ENCODE measurements at places on chromosomes 12 and 14.
A peak's percentile ranks its signal among the peaks of the same experiment; 100 is the strongest.

GRCh38 chr12:7209958-7210357 is 20.5 kb downstream of the PEX5 start:
- no peak for DNase-seq

- no peak for DNase-seq
Measured at GRCh38 chr12:70966996-70967790, 46.7 kb upstream of the PTPRR start.

DNA sequence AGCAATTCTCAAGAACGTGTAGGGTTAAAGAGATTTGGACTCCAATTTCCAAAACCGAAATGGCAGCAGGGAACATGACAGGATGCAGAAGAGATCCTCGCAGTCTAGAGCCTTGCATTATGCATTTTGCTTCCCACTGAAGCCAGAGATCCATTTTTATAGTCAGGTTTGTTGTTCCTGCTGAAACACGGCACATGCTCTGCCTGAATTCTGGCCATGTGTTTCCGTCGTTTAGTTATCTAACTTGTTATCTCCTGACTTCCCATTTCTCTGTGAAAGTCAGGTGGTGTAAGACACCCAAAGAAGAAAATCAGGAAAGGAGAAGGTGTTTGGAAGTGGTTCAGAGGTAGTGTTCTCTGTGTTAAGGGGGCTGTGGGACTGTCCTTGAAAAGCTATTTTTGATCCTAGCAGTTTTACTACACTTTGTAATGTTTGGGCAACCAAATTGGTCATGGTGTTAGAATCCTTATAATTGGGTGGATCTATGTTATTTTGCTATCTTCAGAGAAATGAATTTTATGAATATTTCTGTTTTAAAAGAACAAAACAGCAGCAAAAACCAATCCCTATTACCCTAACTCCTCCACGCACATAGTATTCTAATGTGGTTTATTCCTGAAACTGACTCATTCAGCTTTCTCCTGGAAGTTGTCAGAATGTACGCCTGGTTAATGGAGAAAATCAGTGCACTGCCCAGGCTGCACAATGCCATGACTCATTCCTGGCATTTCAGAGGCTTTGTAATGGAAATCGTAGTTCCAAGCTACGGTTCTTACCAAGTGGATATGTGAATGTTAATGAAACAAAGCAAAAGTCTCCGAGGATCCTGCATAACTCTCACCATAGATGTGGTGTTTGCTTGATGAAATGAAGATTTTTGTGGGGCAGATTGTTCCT is 110.1 kb downstream of the SAMD4A start:
- peak; percentile 82 for DNase-seq

DNA sequence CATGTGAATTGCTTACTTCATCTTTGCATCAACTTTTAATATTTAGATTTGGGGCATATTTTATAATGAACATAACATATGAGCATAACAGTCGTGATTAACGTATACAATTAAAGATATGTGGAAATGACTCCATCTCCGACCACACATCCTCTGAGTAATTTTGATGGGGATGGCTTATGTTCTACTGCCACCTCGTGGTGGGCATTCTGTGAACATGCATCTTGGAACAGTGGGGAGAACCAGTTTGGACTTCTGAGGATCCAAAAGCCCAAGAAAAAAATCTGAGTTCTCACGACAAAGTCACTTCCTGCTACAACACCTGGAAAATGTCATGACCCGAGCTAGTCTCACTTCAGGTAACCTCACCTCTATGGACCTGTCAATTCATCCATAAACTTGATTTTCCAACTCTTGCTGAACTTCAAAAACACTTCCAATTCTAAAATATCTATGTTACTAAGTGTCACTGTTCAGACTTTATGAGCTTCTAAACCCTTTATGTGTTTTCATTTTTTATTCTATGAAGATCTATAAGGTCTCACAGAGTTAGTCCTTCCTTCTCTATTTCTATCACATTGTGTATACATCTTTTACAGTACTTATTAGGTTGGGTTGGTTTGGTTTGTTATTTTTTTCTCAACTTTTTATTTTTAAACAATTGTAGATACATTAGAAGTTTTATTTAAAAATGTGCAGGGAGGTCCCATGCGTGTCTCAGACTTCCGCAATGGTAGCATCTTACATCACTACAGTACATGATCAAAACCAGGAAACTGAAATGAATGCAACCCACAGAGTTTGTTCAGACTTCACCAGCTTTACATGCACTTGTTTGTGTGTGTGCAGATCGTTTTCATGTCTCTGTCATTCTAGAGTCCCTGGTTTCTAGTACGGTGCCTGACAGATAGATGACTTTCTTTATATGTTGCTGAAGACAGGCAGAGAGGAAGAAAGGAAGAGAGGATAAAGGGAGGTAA is 38.2 kb upstream of the STAB2 start:
- peak; percentile 10 for DNase-seq

DNA sequence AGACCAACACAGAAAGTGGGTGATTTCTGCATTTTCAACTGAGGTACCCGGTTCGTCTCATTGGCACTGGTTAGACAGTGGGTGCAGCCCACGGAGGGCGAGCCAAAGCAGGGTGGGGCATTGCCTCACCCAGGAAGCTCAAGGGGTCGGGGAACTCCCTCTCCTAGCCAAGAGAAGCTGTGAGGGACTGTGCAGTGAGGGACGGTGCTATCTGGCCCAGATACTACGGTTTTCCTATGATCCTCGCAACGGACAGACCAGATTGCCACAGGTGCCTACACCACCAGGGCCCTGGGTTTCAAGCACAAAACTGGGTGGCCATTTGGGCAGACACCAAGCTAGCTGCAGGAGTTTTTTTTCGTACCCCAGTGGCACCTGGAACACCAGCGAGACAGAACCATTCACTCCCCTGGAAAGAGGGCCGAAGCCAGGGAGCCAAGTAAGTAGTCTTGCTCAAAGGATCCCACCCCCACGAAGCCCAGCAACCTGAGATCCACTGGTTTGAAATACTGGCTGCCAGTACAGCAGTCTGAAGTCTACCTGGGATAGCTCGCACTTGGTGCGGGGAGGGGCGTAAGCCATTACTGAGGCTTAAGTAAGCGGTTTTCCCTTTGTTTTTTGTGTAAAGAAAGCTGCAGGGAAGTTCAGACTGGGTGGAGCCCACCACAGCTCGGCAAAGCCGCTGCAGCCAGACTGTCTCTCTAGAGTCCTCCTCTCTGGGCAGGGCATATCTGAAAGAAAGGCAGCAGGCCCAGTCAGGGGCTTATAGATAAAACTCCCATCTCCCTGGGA is 25.5 kb upstream of the NAA30 start:
- DNase-seq: no peak

DNA sequence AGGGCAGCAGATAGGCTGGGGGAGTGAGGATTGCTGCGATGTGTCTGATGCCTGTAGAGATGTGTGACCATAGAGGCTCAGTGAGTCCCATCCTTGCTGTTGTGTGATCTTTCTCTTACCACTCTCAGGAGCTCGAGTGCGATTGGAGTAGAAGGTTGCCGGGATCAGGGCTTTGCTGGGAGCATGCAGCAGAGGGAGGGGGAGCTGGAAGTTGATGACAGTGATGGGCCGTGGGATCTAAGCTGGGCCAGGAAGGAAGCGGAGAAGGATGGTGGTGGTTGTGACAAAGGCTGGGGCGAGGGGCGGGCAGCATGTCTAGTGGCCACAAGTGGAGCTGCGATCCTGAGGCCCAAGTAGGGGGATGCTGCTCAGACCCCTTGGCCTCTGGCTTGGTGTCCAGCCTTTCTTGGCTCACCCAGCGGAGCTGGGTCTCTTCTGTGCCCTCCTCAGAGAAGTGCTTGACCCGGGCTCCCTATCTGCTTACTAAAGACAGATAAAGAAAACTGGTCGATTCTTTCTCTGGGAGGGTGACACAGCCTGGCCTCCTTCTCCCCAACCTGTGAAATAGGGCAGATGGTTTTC is 66.2 kb downstream of the PRMT8 start:
- DNase-seq: no peak

DNA sequence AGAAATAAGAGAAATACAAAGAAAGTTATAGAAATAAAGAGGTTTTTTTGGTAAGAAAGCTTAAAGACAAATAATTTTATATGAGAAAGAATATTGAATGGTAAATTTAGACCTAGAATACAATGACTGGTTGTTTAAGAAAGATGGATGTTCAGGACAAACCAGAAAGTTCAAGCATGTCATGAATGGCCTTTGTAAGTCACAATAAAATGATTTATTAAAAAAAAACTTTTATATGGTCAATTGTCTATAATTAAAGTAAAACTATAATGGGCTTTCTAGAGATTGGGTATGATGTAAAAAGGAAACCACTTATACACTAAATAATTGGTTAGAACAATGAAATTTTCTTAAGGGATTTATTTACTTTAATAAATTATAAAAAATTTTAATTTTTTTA is 19.8 kb upstream of the CAPRIN2 start:
- no peak for DNase-seq

DNA sequence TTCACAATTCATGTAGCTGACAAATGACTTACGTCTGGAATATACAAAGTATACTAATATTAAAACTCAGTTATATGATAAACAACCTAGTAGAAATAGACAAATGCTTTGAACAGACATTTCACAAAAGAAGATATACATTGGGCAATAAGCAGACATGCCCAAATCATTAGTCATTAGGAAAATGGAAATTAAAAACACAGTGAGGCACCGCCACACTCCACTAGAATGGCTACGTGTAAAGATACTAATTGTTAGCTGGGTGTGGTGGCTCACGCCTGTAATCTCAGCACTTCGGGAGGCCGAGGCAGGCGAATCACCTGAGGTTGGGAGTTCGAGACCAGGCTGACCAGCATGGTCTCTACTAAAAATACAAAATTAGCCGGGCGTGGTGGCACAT is 248.9 kb upstream of the TMEM132C start:
- DNase-seq: no peak

DNA sequence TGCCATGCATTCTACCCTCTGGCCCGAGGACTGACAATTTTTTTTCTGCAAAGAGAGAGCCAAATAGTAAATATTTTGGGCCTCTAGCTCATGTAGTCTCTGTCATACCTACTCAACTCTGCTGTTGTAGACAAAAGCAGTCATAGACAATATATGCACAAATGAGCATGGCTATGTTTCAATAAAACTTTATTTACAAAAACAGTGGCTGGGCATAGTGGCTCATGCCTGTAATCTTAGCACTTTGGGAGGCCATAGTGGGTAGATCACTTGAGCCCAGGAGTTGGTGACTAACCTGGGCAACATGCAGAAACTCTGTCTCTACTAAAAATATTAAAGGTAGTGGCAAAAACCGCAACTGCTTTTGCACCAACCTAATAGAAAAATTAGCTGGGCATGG is 153.7 kb upstream of the BTG1 start:
- DNase-seq: no peak

DNA sequence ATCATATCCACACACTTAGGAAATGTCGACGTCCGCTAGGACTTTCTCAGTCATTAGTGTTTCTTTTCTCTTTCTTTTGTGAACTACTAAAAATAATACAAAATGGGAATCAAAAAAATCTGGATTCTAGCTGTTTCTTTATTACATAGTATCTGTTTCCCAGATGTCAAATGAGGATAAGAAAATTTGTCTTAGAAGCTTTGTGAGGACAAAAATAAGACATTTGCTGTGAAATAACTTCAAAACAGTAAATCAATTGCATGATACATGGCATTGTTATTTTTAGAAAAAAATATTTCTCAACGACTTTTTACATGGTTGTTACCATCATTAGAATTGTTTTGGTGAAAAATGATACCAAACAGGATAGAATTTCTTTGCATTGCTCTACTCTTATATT is 71.4 kb upstream of the IFNG-AS1 start:
- no peak for DNase-seq

GRCh38 chr14:58145936-58146335 is 6.1 kb downstream of the ARMH4 start:
- no peak for DNase-seq

DNA sequence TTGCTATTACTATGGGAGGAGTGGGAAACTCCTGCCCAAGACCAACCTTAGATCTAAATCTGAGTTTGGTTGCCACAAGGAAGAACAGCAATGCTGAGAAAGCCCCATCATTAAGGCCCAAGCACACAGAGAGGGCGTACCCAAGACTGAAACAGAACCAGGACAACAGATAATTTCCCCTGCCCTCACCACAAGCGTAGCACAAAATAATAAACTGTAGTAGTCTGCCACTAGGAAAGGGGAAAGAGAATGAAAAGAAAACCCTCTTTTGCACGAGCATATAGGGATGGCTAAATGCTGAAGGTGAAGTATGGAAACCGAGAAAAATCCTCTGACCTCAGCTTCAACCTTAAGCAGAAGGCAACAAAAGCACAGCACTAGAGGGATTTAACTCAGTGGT is 76.5 kb upstream of the DHRS4 start:
- no peak for DNase-seq

- DNase-seq: no peak
Measured at GRCh38 chr14:24113801-24114531, 611 bp upstream of the DCAF11 start.

- DNase-seq: no peak
Measured at GRCh38 chr14:68268197-68268596, 448.6 kb downstream of the RAD51B start.

- no peak for DNase-seq
Measured at GRCh38 chr12:11703378-11703777, 53.9 kb downstream of the ETV6 start.

DNA sequence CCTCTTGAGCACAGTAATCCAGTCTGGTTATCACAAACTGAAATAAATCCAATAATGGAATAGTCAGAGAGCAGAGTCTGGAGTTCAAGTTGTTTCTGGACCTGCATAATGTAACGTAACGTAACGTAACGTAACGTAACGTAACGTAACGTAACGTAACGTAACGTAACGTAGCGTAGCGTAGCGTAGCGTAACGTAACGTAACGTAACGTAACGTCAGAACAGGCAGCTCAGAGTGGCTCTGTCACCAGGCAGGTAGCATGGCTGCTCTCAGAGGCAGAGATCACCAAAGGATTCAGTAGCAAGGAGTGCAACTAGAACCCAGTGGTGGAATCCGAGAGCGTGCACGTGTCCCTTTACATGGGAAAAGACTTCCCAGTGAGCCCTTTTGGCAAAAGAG is 85.7 kb upstream of the USP44 start:
- no peak for DNase-seq

GRCh38 chr14:66401449-66402095 is 84.6 kb upstream of the CCDC196 start:
- no peak for DNase-seq

DNA sequence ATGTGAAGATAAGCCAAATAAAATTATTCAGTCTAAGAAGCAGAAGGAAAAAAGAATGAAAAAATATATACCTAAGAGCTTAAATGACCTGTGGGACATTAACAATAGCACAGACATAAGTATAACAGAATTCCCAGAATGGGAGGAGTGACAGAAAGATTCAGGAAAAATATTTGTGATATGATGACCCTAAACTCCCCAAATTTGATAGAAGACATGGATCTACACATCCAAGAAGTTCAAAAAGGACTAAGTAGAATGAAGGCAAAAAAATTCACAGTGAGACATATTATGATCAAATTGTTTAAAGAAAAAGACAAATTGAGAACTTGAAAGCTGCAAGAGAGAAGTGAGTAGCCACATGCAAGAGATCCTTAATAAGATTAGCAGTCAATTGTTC is 211.4 kb upstream of the OR4E1 start:
- DNase-seq: no peak

DNA sequence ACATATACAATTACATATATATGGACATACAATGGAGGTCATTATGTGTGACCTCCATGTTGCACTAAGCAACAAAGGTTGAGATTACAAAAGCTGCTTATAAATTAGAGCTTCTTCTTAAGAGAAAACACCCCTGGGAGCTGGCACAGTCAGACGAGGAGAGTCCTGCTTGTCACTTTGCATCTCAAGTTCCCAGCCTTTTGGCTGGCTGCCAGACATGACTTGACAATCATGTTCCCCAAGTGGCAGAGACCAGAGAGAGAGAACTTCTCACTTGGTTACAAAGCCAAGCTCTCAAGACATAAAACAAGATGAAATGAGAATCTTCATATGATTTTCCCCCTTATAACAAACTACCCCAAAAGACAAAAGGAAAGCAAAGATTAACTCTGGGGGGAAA is 8.5 kb upstream of the SYNJ2BP start:
- no peak for DNase-seq
